ENCODE measurements at places on chromosomes 2 and 18.

- DNase-seq, result no peak
Observed at GRCh38 chr2:86700690-86701089, 19.4 kb upstream of the RMND5A start.

GRCh38 chr2:127640082-127641072 lies 5.6 kb upstream of the GPR17 start:
- no peak for DNase-seq

DNA sequence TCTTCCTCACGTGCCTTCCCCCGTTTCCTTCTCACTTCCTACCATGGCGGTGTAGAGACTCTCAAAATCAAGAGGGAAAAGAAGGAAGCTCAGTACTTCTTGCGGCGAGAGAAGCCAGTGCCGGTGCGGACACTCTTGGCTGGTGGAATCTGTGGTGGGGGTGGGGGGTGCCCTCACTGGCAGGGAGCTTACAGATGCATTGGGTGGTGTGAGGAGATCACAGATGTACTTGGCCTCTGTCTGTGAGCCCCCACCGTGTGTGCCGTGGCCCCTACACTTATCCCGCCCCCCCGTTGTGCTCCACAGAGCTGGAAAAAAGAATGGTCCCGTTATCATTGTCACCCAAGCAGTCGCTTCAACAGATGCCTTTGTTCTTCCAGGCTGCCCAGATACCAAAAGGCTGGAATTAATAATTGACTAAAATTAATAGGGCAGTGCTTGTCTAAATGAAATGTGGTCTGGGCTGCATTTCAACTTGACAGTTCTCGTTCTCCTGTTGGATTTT lies 79.8 kb downstream of the VAPA start:
- DNase-seq, result no peak

GRCh38 chr2:237879991-237880560 lies 20.7 kb downstream of the RAMP1 start:
- DNase-seq, result peak; percentile 17

GRCh38 chr18:2906704-2907549 lies 60.1 kb downstream of the EMILIN2 start:
- no peak for DNase-seq

DNA sequence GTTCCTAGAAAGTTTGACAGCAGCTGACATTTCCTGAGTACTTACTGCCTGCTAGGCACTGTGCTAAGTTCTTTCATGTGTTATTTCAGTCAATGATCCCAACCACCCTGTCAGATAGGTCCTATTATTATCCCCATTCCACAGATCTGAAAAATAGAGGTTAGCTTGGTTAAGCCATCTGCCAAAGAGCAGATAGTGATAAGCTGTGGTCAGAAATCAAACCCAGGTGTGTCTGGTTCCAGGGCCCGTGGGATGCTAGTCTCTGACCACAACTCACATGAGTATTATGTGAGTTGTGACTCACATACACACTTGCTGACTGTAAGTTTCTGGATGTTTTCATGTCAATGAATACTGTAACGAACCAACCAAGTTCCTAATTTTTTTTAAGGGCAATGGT lies 132.0 kb upstream of the APCDD1 start:
- DNase-seq, result no peak

DNA sequence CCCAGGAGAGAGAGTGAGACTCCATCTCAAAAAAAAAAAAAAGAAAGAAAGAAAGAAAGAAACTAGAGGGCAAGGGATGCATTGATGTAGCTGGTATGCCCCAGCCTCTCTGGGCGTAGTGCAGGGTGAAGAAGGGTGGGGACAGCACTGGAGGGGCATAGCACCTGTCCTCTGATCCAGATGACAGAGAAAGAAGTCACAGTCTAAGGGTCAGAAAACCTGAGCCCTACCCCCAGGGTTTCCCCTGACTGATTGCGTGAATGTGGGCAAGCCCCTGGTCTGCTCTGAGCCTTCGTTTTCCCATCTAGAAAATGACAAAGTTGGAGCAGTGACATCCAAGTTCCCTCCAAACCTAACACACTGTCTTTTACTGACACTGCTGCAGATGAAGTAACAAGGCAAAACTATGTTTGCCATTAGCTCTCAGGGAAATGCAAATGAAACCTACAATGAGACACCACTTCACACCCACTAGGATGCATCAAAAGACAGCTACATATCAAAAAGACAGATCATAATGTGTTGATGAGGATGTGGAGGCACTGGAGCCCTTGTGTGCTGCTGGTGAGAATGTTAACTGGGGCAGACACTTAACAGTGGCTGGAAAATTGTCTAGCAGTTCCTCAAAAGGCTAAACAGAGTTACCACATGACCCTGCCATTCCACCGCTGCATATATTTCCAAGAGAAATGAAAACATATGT lies 19.5 kb upstream of the YWHAQ start:
- DNase-seq, result no peak

DNA sequence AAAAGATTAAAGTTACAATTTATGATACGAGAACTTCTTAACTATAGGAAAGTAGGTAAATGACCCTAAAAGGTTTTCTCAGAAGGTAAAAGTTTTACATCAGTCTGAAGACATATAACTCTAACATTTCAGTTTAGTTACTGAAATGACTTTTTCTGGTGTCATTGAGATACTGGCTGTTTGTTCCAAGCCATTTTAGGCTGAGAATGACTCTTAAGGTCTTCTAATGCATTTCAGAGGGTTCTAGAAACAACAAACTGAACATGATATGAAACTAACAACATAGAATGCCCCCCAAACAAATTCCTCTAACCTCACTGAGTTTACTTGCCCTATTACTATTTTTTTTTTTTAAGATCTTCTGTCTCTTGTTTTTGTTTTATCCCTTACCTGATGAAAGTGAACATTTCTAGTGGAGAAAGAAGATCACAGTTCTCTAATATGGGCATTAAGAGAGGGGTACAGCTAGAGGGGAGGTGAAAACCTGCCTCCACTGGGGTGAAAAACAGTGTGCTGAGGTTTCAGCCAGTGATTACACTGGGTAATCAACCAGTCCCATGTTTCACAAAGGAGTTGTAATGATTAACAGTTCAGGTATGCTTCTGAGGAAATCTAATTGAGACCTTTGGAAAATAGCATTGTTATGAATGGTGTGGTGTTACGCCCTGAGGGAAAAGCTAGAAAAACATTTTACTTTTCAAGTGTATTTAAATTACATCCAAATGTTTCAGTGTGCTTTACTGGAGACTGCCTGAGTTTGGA lies 11.2 kb downstream of the NABP1 start:
- no peak for DNase-seq

DNA sequence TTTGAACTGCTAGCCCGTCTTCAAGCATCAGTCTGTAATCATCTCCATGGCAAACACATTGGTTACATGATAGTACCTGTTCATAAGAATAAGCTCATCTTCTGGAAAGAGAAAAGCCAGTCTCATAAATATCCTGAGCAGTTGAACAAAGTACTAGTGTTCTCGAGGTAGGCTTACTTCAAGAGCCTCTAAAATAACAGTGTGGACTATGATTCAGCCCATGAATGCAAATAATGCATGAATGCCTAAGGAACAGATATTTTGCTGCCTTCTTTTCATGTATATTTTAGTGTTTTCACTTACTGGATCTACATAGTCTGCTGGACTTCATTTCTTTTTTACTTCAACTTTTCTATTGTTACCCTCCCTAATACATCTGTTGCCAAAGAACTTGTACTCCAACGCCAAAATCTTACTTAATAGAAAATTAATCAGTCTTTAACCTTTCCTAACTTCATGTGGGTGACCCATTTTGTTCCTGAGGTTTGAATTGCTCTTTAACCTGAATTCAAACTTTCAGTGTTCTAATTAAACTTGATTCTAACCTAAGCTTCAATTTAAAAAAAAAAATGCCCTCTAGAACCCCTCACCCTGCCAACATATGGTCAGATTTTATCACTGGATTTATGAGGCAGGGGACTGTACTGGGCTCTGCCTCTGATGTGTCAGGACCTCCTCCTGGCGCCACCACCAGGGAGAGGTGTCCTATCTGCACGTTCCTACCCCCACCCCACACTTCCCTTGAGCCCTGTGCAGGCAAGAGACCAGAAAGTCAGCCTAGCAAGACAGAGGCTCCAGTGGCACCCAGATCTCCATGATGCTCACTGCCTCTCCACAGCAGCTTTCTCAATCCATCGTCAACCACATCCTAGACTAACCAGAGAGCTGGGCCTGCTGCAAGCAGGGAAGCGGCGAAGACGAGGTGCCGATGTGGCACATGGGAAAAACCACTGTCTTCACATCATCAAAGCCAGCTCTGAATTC lies 264.7 kb upstream of the ID2 start:
- no peak for DNase-seq

DNA sequence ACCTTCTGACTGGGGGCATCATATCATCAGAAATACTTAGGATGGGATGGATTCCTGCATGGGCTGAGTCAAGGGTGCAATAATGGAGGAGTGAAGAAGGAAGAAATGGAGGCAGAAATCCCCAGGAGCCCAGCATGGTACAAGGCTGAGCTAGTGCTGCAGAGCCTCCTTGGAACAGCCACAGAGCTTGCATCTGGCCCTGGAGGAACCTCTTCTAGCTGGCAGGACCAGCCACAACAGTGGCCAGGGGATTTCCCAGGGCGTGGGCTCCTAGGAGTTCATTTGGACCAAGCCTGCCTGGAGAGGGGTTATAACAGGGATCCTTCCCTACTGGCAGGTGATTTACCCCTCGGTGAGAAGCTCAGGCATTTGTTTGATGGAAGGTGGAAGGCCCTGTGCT lies 4.7 kb upstream of the IL37 start:
- no peak for DNase-seq

DNA sequence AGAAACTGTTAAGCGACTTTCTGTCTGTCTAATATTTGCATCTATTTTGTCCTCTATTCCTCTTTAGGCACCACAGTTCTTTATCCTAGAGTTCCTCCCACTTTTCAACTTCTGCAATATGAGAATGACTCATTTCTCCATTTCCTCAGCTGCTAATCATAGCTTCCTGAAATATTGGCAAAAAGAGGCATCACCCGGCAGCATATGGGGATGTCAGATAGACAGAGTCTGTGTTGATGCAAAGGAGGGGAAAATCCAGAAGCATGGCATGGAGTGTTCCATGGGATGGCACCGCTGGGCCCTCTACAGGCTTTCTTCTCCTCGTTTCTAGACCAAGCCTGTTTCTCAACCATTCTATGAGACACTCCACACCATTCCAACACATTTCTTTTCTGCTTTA lies 93.4 kb downstream of the DOCK10 start:
- DNase-seq, result no peak

DNA sequence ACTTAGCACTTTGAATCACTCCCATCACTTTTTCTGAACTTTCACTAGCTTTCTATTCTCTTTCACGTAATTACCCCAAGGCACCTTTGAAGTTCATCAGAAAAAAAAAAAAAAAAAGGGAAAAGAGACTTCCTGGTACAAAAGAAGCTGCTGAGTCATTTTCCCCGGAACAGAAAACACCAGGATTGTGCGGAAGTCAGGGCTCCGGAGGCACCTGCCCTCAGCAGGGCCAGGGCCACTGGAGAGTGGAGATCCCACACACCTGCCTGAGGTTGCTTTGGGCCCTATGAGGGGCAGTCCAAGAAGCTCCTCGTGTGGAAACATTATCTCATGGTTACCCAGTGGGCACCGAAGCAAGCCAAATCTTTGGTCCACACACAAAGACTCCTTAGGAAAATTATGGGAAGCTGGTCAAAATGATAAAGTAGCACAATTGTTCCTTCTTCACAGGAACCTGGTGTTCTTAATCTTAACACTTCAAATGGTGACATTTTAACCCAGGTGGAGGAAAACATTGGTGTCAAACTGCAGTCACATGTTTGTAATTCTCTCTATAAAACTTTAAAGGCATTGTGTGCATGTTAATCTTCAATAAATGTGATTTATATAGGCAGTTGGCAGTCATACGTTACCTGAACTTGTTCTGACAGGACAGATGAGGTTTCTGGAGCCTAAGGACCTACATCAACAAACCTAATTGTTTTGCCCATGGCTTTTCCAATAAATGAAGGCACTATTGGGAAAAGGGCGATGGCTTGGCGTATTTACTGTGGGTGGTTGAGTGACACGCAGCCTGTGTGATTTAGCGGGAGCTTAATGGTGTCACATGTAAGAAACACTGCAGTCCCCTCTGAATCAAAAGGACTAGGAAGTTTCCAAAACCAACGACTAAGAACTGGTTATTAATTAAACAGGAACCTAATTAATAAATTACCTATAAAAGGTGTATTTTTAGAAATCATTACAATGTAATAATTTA lies 23.4 kb upstream of the FAM110C start:
- DNase-seq, result no peak

- no peak for DNase-seq
Observed at GRCh38 chr2:162174746-162175145, 22.7 kb upstream of the GCG start.

- no peak for DNase-seq
Observed at GRCh38 chr2:203395858-203396257, 67.7 kb downstream of the ABI2 start.

DNA sequence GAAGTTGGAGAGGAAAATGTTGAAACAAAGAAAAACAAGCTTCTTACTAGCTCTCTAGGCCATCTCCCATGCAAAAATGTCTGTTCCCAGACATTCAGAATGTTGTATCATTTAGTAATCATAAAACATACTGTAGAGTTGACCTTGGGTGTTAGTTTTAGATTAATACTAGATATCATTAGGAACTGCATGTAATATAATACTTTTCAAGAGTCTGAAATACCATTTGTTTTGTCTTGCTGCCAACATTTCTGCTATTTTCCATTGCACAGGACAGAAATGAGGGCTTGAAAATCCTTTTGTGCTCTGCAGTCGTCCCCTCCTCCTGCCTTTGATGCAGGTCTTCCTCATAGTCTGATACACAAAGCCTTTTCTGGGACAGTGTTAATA lies 89.5 kb upstream of the RBMS1 start:
- no peak for DNase-seq

DNA sequence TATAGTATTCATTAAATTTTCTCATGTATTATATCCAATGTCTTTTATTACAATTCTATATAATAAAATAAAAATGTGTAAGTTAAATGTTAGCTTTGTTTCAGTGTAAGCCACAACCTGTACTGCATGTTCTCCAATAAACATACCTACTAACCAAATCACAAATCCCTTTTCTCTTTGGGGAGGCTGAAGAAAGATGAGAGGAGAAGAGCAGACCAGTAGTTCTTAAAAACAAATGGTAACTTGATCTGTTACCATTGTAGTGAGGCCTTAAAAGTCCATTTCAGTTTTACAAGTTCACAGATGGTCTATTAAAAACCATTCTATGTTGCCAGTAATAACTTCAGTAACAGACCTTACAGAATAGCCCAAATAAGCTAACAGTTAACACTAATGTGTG lies 100.5 kb downstream of the SOS1 start:
- DNase-seq, result no peak

Measured in breast epithelium (tissue), 4 donors.